ENCODE measurements at places on chromosomes 5 and 9.

DNA sequence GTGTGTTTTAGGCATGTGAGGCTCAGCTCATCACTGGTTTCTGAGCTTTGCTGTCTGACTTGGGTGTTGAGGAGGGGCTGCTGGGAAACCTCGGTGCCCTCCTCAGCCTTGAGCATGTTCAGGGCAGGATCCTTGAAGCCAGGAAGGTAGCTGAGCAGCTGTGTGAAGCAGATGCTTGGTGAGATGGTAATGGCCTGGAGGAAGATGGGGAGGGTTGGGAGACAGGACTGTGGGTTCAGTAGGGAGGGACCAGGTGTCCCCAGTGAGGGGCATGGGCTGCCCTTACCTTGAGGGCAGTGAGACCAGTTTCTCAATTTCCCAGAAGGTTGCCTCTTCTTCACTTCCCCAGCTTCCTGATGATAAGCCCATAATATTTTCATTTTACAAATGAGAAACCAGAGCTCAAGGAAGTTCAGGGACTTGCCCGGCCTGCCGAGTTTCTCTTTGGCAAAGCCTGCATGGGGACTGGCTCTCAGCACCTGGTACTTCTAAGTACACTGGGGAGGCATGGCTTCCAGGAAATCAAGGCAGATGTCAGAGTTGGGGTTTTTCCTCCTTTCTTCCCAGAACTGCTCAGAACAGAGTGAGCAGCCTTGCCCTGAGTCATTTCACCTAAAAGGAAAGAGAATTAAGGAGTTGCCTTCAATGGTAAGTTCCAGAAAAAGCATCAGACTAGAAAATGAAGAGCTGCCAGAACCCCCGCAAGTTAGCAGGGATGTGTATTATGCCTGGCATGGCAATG, 225.7 kb downstream of the MAST4 start:
- DNase-seq, result no peak

DNA sequence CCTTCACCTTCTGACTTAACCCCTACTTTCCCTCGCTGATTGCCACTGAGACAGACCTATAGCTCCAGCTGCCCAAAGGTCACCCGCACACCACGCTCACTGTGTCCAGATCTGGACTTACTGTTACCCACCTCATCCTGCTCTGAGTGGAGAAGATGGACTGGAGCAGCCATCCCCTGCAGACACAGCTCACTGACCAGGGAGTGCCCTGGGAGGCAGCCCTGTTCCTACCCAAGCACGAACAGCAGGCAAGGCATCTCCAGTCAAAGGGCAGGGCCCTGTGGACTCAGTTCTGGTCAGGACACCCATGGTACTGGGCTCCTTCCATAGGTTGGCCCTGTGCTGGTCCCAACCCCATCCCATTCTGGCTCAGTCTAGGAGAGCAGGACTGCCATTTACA, 9.5 kb upstream of the BARX1 start:
- no peak for DNase-seq

GRCh38 chr5:60586307-60586901, 113.6 kb downstream of the DEPDC1B start:
- DNase-seq, result no peak

DNA sequence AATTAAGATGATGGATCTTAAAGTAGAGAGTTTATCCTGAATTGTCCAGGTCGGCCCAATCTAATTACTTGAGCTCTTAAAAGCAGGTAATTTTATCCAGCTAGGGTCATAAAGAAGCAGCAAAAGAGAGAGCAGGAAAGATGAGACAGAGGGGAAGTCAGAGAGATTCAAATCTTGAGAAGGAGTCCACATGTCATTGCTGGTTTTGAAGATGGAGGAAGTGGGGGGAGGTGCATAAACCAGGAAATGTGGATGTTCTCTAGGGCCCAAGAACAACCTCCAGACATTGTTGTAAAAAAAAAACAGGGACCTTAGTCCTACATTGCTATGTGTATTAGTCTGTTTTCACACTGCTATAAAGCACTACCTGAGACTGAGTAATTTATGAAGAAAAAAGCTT, 66.4 kb downstream of the SLCO4C1 start:
- DNase-seq, result no peak

GRCh38 chr5:135005076-135005475, 29.0 kb downstream of the PITX1 start:
- no peak for DNase-seq

DNA sequence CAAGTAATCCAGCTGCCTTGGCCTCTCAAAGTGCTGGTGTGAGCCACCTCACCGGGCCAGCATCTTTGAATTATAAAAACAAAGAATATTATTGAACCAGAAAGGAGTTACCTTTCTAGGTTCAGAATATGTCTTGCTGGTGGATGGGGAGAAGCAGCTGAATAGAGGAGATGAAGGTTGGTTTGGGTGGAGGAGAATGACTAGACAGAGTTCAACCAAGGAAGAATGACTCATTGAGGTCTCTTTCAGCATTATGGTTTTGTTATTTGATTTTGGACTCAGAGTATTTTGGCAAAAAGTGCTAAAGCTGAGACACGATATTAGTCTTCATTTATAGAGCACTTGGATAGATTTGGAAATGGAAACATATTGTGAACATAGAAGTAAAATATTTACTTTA, 75.2 kb upstream of the MPDZ start:
- DNase-seq, result peak; percentile 14

- no peak for DNase-seq
Measured at GRCh38 chr9:95820074-95820473, 55.4 kb upstream of the ERCC6L2 start.

- DNase-seq, result no peak
Measured at GRCh38 chr5:119354537-119355243, 1.1 kb upstream of the TNFAIP8 start.

Measured in skeletal muscle cell (primary cell).